Panc1 (cell line): ENCODE measurements at places on chromosomes 6 and 20. TPM values are rescaled to one million over a fixed set of nuclear protein-coding genes. Genes with fewer than 3 reads are reported as not detected.

Gene FKBP1C
- 0.49 TPM for total RNA-seq

Gene NRSN1
- total RNA-seq, result not detected

Gene TGM6
- not detected for total RNA-seq

Gene ARMC12
- total RNA-seq, result 1.4 TPM

Gene ENPP1
- total RNA-seq, result 6.8 TPM

Gene CFAP206
- total RNA-seq, result 2.4 TPM

Gene TINAG
- not detected for total RNA-seq

Gene SIRPB1
- 0.72 TPM for total RNA-seq

Gene MOG
- not detected for total RNA-seq
